Aorta (tissue), 5 donors: ENCODE measurements at places on chromosomes 7 and 10. TPM values are rescaled to one million over a fixed set of nuclear protein-coding genes. Genes with fewer than 3 reads are reported as not detected.

DNA sequence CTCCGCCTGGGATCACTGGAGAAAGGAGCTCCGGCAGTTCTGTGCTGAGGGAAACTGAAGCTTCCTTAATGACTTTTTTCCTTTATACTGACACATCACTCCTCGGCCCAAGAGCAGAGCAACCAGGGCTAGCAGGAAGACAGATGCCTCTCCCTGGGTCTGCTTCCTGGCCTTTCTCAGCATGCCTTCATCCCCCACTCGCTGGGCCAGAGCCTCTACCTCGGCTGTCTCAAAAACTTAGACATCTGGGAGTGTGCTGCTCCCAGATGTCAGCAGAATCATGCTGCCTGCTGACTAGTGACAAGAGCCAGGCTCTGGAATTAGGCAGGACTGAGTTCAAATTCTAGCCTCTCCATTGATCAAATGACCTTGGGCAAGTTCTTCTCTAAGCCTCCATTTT, 24.4 kb upstream of the LRRC4 start:
- no peak for DNase-seq

- DNase-seq = no peak
These were observed 137.7 kb downstream of the SEMA3C start for GRCh38 chr7:80781146-80781545.

- DNase-seq = no peak
These were observed 57.4 kb downstream of the NUTM2E start for GRCh38 chr10:79883986-79884385.

DNA sequence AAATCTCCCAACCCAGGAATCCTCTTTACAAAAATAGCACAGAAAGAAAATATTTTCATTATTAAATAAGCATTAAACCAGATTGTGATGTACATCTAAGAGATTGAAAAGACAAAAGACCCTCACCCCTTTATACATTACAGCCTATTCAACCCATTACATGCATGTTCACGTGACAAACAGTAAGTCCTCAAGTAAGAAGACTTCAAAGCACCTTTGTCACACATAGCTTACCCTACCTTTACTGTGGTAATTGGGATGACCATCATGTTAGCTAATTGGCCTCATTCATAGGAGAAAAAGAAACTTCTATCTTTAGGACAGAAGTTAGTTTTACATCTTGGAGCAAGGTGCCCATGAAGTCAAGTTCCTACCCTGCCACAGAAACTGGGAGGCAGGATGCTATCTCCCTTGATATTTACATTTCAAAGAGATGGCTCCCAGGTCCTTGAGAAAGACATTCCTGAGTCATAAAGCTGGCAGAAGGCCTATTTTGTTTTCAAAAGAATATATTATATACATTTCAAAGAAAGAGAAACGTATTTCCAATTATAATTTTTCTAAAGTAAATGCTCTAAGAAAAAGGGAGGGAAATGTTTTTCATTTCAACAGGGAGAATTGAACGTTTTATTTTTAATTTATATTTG, 48.1 kb downstream of the GNAI1 start:
- DNase-seq = no peak

DNA sequence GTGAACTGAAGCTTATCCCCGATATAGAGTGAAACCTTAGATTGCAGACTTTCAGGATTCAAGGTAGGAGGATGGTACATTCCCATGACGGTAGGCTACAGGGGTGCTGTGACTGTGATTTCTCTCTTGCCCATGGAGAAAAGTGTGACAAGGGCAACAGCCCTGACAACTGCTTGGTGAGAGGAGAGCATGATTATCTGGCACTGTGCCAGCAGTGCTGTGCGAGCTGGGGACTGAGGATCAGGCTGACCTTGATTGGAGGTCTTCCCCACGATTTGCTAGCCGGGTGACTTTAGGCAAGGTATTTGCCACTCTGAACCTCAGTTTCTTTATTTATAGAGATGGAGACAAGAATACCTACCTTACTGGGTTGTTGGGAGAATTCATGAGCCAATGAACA, 229.5 kb downstream of the PTEN start:
- no peak for DNase-seq

C10orf105 gene
- 0.36 TPM for total RNA-seq
